ENCODE measurements at places on chromosomes 13 and 19. TPM values are rescaled to one million over a fixed set of nuclear protein-coding genes. Genes with fewer than 3 reads are reported as not detected.

GRCh38 chr13:66700117-66700601 is 530.0 kb downstream of the PCDH9 start:
- no peak for DNase-seq

DNA sequence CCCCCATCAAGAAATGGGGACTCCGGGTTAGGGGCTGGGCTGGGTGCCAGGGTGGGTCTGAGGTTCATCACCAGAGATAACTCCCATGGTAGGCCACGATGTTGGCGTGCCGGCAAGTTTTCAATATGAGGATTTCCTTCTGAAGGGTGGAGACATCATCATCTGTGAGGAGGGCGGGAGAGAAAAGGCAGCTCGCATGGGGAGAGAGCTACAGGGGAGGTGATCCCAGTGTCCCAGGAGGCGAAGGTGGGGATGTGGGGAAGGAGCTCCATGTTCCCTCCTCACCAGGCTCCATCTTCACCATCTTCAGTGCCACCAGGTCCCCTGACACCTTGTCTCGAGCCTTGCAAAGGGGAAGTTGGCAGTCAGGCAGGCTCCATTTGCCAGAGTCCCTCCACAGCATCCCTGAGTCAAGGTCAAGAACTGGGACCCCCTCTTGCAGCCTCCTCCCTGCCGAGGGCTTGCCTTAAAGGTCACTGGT is 430 bp downstream of the MAP4K1 start:
- DNase-seq, result no peak

CEACAM8 gene
- total RNA-seq, result not detected

CEACAM3 gene
- not detected for total RNA-seq

C13orf42 gene
- total RNA-seq, result not detected

GRCh38 chr13:94196413-94196812 is 283.1 kb downstream of the DCT start:
- DNase-seq, result no peak

Data from progenitor cell of endocrine pancreas (in vitro differentiated cells).